ENCODE measurements at places on chromosomes 11 and 22. TPM values are rescaled to one million over a fixed set of nuclear protein-coding genes. Genes with fewer than 3 reads are reported as not detected.

The GGTLC2 gene
- 2.7 TPM for total RNA-seq

The FAM168A gene
- 31.0 TPM for total RNA-seq

The SPTBN2 gene
- total RNA-seq = 6.4 TPM

The SH3BP1 gene
- total RNA-seq = 34.8 TPM

The MGAT3 gene
- 41.5 TPM for total RNA-seq

The DSCAML1 gene
- total RNA-seq = 0.95 TPM

The SLC22A25 gene
- total RNA-seq = not detected

- no peaks in the 10 kb centered on the region for H3K4me1 ChIP-seq
- no peak for DNase-seq
- H3K27me3 ChIP-seq = no peaks in the 10 kb centered on the region
These were observed 256.7 kb upstream of the CCDC90B start for GRCh38 chr11:83542861-83543260.

DNA sequence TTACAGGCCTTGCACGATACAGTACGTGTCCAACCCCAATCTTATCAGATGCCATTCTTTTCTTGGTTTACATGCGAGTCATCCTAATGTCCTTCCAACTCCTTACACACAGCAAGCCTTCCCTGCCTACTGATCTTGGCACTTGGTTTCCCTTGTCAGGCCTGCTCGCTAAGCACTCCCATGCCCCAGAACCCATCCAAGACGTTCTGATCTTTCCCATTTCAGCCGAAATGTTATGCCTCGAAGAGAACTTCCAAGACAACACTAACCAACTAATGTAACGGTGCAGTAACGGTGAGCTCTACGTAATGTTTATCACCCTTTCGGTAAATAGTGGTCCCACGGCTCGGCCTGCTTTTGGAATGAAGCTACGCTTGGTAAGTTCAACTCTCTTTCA lies 521 bp downstream of the PES1 start:
- no peaks in the 10 kb centered on the region for H3K27me3 ChIP-seq
- DNase-seq = no peak
- H3K4me1 ChIP-seq = peaks cover 20% of the 10 kb centered on the region
- H3K27ac ChIP-seq = peak overlapping the region; percentile 82
- peak overlapping the region; percentile 86 for H3K4me3 ChIP-seq
- H3K36me3 ChIP-seq = peaks cover 34% of the 10 kb centered on the region

DNA sequence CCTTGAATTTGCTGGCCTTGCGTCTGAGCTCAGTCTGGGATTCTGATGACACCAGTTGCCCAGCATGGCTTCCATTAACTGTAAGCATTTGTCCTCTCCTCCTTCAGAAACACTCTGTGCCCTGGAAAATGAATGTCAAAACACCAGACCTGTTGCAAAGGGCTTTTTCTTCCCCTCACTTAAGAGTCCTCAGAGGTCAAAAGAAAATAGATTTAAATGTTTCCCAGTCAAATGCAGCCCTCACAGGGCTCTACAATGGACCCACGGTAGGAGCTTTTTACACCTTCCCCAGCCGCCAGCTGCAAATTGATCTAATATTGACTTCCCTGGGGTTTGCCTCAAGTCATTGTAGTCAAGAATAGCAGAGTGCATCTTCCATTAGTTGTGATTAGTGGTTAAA lies 332.2 kb downstream of the INSC start:
- H3K4me3 ChIP-seq = no peak overlapping the region
- H3K27ac ChIP-seq = no peak overlapping the region
- no peaks in the 10 kb centered on the region for H3K36me3 ChIP-seq

GRCh38 chr22:46058591-46059519 lies 81.9 kb upstream of the WNT7B start:
- no peaks in the 10 kb centered on the region for H3K36me3 ChIP-seq
- H3K4me3 ChIP-seq = peak overlapping the region; percentile 87
- no peaks in the 10 kb centered on the region for H3K27me3 ChIP-seq

DNA sequence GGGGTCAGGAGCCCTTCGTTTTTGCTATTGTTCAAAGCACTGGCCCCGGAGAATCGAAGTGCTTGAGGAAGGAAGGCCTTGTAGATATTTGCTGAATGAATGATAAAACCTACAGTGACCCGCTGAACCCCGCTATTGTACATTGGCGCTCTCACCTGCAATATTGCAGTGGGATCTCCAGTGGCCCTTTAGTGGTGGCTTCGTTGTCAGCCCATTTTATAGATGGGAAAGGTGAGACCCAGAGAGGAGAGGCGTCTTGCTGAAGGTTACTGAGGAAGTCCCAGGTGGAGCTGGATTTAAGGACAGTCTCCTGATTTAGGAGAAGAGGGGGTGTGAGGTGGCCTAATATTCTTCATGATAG lies 1.2 kb downstream of the CDC42EP2 start:
- DNase-seq = no peak
- peaks cover 6% of the 10 kb centered on the region for H3K36me3 ChIP-seq
- peak overlapping the region; percentile 100 for H3K4me3 ChIP-seq
- no peaks in the 10 kb centered on the region for H3K27me3 ChIP-seq

- no peaks in the 10 kb centered on the region for H3K36me3 ChIP-seq
- H3K27ac ChIP-seq = no peak overlapping the region
- H3K27me3 ChIP-seq = no peaks in the 10 kb centered on the region
- DNase-seq = no peak
These were observed 95.9 kb downstream of the FBXO7 start for GRCh38 chr22:32570501-32570900.

DNA sequence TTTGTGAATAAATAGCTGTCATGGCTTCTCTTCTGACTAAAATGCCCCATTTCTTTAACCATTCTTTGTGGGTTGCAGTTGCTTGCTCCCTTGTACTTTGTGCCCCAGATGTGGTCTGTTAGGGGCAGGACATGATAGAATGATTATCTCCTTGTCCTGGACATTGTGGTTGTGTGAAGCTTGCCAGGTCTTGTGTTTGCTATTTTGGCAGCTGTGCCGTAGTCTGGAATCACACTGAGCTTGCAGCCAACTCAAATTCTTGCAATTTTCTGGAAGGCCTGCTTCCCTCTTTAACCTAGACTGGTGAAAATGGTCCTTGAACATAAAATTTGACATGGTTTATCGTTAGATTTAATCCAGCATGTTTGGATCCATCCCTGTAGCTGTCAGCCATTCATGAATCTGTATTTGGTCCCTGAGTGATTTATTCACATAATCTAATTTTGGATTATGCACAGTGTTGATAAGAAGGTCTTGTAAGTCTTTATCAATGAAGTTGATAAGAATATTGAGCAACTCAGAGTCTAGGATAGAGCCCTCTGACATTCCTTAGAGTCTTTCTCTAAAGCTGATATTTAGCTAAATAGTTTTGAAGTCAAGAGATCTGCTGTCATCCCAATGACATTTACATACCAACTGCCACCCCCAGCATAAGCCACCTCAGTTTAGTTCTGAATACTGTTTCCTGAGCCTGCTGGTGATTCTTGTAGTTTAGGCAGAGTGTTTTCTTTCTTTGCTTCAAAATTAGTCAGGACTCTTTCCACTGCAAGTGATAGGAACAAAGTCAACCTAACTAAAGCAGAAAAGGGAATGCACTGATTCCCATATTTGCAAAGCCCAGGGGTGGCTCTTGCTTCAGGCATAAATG lies 9.8 kb downstream of the SPON1 start:
- no peaks in the 10 kb centered on the region for H3K36me3 ChIP-seq
- DNase-seq = no peak
- H3K4me3 ChIP-seq = no peak overlapping the region
- H3K4me1 ChIP-seq = peaks cover 12% of the 10 kb centered on the region

DNA sequence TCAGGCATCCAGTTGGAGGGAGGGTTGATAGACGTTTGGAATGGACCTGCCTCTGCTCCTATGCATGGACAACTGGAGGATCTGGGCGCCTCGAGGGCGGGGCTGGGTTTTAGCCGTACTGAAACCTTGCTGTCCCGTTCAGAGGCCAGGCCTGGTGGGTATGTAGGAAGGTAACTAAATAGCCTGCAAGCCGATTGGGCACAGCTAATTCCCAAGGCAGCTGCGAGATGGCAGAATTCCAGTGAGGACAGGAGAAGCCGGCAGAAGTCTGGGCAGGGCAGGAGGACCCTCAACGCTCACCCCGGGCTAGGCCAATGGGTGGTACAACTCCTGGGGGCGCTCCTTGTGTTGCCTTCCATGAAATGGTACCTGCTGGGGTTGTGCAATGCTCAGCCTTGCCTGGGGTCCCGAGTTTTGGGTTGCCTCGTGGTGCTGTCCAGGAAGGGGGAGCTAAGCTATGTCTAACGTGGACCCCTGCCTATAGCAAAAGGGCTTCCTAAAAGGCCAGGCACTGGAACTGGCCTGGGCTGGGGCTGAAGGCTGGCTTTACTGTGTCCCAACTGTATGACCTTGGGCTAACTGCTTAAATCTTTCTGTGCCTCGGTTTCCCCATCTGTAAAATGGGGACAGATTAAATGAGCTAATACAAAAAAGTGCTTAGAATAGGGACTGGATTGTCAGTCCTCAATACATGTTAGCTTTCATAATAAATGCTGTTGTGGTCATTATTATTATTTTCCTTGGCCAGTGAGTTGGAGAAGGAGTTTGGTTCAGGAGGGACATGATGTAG lies 30.1 kb upstream of the CD82 start:
- peaks cover 4% of the 10 kb centered on the region for H3K4me1 ChIP-seq
- DNase-seq = no peak
- no peak overlapping the region for H3K4me3 ChIP-seq
- no peaks in the 10 kb centered on the region for H3K36me3 ChIP-seq

GRCh38 chr22:17853073-17853472 lies 78.8 kb upstream of the BID start:
- no peak overlapping the region for H3K27ac ChIP-seq
- H3K4me3 ChIP-seq = no peak overlapping the region
- no peaks in the 10 kb centered on the region for H3K36me3 ChIP-seq
- no peaks in the 10 kb centered on the region for H3K27me3 ChIP-seq
- no peak for DNase-seq

GRCh38 chr11:133064152-133064877 lies 468.0 kb downstream of the OPCML start:
- H3K36me3 ChIP-seq = no peaks in the 10 kb centered on the region
- H3K4me3 ChIP-seq = peak overlapping the region; percentile 61
- peaks cover 9% of the 10 kb centered on the region for H3K4me1 ChIP-seq
- H3K27ac ChIP-seq = peak overlapping the region; percentile 5

- H3K27ac ChIP-seq = no peak overlapping the region
- no peaks in the 10 kb centered on the region for H3K27me3 ChIP-seq
- no peaks in the 10 kb centered on the region for H3K36me3 ChIP-seq
- no peak overlapping the region for H3K4me3 ChIP-seq
- DNase-seq = no peak
These were observed 177.3 kb downstream of the KIRREL3 start for GRCh38 chr11:126823274-126823673.

- H3K4me1 ChIP-seq = peaks cover 44% of the 10 kb centered on the region
- peak overlapping the region; percentile 20 for H3K27ac ChIP-seq
- H3K4me3 ChIP-seq = no peak overlapping the region
- DNase-seq = no peak
These were observed 124.4 kb downstream of the TEAD1 start for GRCh38 chr11:12798609-12799011.

DNA sequence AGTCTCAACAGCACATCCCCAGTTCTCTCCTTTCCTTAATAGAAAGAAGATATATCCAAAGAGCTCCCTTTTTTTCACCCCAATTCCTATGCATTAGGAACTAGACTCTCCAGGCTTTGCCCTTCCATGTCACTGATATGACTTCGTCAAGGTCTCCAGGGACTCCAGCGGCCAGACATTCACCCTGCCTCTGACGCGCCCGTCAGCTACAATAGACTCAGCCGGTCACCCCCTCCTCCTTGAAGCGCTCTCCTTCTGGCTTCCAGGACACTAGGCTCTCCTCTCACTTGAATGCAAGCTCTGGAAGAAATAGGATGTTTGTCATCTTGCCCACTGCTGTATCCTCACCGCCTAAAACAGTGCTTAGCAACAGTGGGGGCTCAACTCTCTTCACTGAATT lies 14.9 kb upstream of the ELFN2 start:
- no peak overlapping the region for H3K4me3 ChIP-seq
- H3K27ac ChIP-seq = no peak overlapping the region
- H3K4me1 ChIP-seq = no peaks in the 10 kb centered on the region
- peaks cover 7% of the 10 kb centered on the region for H3K27me3 ChIP-seq
- DNase-seq = no peak

DNA sequence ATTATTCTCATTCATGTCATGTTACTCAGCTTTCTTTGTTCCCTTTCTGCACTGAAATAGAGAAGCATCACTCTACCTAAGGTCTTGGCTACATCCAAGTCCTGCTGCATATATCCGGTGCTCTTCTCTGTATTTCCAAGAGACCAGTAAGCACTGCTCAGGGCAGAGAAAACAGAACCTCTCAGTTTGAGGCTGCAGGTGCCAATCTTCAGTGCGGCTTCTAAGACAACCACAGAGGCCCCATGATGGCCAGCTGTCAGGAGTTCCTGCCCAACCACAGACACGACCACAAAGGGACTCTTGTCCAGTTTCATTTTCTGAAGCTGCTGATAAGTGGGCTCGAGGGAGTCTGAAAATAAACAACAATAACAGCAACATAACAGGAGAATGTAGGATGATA lies 378.4 kb upstream of the PITPNB start:
- no peak for DNase-seq
- no peaks in the 10 kb centered on the region for H3K36me3 ChIP-seq
- H3K27me3 ChIP-seq = no peaks in the 10 kb centered on the region
- H3K4me1 ChIP-seq = peaks cover 4% of the 10 kb centered on the region
- no peak overlapping the region for H3K27ac ChIP-seq
